ENCODE measurements at places on chromosomes 4 and X.

- no peak for DNase-seq
Measured at GRCh38 chr4:70874268-70875156, 27.7 kb upstream of the MOB1B start.

- DNase-seq = no peak
Measured at GRCh38 chr4:110020139-110020538, 107.5 kb downstream of the EGF start.

GRCh38 chr4:67020438-67020797 is 524.9 kb downstream of the CENPC start:
- no peak for DNase-seq

- peak; percentile 51 for DNase-seq
Measured at GRCh38 chrX:114717921-114718320, 134.0 kb downstream of the HTR2C start.

DNA sequence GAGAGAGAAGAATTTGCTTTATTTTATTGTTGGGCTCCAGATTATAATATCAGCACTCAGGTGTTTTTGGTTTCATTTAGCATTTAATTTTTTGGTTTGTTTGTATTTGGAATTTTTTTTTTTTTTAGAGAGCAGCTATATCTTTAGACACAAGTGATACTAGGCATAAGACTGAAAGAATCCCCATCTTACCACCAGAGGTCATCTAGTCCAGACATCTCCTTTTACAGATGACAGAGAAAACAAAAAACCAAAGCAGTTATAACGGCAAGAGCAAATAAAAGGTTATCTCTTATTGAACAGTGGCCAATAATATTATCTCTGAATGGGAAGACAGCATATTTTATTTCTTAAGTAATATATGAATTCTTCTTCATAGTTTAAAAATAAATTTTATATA is 22.8 kb downstream of the USP38 start:
- DNase-seq = no peak

- DNase-seq = no peak
Measured at GRCh38 chrX:16567681-16568080, 82.3 kb upstream of the S100G start.

GRCh38 chrX:46850771-46851170 is 13.9 kb downstream of the RP2 start:
- no peak for DNase-seq
